Left renal pelvis (tissue), 4 donors: ENCODE measurements at places on chromosomes 13 and 19. TPM values are rescaled to one million over a fixed set of nuclear protein-coding genes. Genes with fewer than 3 reads are reported as not detected.

Gene RFXAP
- polyA plus RNA-seq: 18.5 TPM

Gene SLC25A41
- 0.69 TPM for polyA plus RNA-seq

Gene ZNF69
- 15.7 TPM for polyA plus RNA-seq

Gene TMEM190
- not detected for polyA plus RNA-seq

Gene KLK4
- not detected for polyA plus RNA-seq

Gene RPL18
- polyA plus RNA-seq: 1,122 TPM

Gene MBD3L2
- polyA plus RNA-seq: not detected

Gene CGB3
- not detected for polyA plus RNA-seq

Gene CGB2
- not detected for polyA plus RNA-seq

Gene SUGT1
- polyA plus RNA-seq: 53.7 TPM

Gene C19orf85
- not detected for polyA plus RNA-seq

Gene KLK11
- 1.1 TPM for polyA plus RNA-seq

Gene ZNF90
- polyA plus RNA-seq: 20.4 TPM

Gene RPS28
- polyA plus RNA-seq: 380 TPM

Gene SEMA6B
- 3.1 TPM for polyA plus RNA-seq

Gene NCAN
- polyA plus RNA-seq: 0.04 TPM

Gene FUT6
- polyA plus RNA-seq: 0.25 TPM

Gene PLVAP
- 160 TPM for polyA plus RNA-seq

Gene SPACA6
- polyA plus RNA-seq: 17.8 TPM

Gene C19orf81
- polyA plus RNA-seq: 2.6 TPM

Gene NANOS3
- 2.6 TPM for polyA plus RNA-seq

Gene IL12RB1
- 0.09 TPM for polyA plus RNA-seq

Gene KIR2DL4
- not detected for polyA plus RNA-seq

Gene CDC34
- polyA plus RNA-seq: 50.0 TPM

Gene ELF1
- polyA plus RNA-seq: 51.6 TPM

Gene SCN1B
- polyA plus RNA-seq: 1.1 TPM

Gene ZNF560
- 0.57 TPM for polyA plus RNA-seq

Gene OR4F17
- not detected for polyA plus RNA-seq

Gene SPRED3
- polyA plus RNA-seq: 1.1 TPM
